ENCODE measurements at places on chromosomes 2 and 18.

DNA sequence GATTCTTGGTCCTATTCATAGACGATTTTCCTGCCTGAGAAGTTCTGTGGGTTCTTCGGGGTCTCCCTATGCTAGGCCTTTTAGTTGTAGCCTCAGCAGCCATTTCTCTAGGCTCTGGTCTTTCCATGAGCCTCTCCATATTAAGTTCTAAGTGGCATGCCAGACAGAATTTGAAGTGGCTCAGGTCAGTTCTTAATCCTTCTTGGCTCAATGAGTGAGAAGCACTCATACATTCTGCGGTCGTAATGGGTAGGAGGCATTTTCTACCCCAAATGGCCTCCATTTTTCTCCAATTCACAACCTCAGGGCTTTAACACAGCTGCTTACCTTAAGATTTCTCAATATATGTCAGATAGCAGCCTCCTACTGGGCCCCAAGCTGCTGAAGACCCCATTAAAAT, 405.3 kb upstream of the GALNT5 start:
- no peak for DNase-seq

GRCh38 chr2:235868645-235869044, 299.5 kb downstream of the GBX2 start:
- DNase-seq: no peak

GRCh38 chr18:55275039-55275901, 312.7 kb downstream of the TCF4 start:
- DNase-seq: no peak

DNA sequence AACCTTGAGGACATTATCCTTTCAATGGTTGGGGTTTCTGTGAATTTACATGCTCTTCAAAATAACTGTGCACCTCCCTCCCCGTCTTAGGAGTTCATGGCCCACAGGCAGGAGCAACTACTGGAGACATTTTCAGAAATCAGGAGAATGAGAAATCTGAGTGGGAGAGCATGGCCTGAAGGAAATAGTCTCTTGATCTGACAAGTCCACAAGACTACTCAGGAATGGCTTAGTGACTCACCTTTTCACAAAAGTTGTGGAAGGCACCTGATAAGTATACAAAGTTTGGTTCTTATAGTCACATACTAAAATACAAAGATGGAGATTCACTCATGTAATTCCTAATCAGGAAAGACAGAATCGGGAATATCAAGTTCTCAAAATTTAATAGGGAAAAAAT, 83.6 kb upstream of the NCKAP5 start:
- DNase-seq: no peak

GRCh38 chr2:26854283-26854827, 6.4 kb downstream of the DPYSL5 start:
- no peak for DNase-seq

DNA sequence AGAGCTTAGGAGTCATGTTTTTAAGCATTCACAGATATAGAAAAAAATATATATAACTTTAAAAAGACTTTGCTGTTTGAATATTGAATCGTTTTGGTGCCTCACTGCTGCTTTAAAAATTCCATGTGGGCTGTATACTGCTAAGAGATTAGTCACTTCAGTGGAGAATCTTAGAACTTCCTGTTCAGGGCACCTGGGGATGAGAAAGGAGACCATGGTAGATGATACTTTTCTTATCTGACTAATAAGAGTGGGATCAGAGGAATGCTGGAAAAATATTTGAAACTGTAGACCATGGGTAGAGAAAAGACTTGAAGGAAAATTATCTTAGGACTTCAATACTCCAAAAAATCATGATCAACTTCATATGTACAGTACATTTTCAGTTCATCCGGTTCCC, 442.2 kb upstream of the SETBP1 start:
- no peak for DNase-seq

DNA sequence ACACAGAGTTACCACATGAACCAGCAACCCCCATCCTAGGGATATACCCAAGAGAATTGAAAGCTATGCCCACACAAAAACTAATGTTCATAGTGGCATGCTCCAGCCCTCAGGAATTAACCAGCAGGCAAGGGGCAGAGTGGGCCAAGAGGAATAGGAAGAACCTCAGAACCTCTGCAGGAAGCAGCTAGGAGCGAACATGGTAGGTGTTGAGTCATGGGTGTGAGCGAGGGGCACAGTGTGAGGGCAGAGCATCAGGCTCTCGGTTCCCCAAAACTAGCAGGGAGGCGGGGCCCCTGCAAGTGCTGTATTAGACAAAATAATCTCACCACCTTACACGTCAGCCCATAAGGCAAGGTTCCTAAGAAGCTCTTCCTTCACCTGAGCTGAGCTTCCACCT, 5.6 kb upstream of the RUFY4 start:
- no peak for DNase-seq

DNA sequence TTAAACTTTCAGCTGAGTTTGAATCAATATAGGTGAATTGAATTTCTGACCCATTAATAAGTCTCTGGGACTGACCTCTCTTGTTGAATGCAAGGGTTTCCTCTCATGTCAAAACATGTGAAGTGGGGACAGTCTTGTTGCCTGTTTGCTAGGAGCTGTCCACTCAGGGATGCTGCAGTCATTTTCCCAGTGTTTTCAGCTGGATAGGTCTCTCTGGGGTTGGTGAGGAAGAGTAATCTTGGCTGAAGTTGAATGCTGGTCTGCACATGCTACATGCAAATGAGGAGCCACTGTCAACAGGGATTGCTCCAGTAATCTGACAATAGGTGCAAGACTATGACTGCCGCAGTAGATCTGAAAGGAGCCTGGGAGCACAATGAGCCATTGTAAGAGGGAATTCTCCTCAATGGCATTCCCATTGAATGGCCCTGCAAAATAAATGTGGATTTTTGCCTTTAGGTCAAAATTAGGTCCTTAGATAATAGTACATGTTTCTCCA, 34.1 kb upstream of the IL1RL1 start:
- DNase-seq: no peak

GRCh38 chr2:160075171-160075570, 12.8 kb upstream of the PLA2R1 start:
- DNase-seq: no peak

GRCh38 chr2:48200620-48201293, 294.5 kb upstream of the FBXO11 start:
- DNase-seq: no peak

DNA sequence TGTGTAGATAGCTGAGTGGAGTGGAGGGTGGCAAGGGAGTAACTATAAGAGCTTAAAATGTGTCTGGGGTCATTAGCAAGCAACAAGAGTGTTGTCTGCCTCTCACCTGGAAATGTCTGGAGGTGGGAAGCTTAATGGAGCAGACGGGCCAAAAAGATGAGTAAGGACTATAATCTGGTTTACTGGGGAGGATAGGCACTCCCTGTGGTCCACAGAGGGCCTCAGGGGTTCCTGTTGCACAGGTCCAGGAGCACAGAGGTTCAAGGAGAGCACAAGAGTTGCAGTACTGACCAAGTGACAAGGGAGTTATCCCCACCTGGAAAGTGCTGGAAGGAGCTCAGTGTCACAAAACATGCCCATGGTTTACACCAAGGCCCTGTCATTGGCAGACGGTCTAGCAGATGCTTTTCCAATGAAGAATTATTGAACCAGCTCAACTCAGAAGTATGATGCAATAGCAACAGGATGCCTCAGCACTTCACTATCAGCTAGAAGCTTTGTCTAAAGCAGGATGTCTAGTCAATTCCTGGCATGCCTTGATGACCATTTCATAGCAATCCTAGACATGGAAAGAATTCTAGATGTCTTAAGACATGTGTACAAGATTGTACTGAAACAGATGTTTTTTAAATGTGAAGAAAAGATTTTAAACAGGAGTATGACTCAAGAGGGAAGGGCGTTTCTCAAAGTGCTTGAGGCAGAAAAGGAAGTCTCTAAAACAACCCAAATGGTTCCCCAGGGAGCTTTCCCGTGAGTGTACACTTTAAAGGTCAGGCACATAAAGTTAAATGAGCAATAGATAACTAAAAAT, 62.9 kb upstream of the SERPINE2 start:
- DNase-seq: no peak

DNA sequence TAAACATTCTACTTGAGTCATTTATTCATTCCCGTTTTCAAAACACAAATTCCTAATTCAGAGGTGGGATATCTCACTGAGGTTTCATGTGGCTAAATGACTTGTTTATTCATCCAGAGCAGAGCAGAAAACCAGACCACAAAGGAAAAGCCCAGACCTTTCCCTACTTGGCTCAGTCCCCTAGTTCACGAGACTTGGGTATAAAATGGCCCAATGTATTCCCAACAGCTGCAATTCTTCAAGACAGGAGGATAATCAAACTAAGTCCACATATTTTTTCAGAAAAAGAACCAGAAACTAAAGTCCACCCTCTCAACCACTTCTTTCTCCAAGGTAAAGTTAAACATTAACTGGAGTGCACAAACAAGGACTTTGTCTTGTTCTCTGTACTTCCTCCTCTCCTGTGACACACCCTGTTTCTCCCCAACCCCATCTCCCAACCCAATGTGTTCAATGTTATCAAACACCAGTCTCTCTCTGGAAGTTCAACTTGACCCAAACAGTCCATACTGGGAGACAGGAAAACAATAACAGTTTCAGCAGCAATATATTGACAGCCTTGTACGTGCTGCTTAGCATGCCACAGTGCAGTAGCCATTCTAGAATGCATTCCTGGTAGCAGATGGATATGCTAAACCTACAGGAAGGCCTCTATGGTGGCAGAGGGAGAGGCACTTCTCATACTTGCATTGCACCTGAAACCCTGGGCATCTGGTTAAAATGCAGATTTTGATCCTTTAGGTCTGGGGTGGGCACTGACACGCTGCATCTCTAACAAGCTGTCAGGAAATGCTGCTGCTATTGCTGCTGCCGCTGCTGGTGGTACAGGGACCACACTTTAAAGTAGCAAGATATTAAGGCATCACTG, 110.7 kb downstream of the INO80D start:
- no peak for DNase-seq

DNA sequence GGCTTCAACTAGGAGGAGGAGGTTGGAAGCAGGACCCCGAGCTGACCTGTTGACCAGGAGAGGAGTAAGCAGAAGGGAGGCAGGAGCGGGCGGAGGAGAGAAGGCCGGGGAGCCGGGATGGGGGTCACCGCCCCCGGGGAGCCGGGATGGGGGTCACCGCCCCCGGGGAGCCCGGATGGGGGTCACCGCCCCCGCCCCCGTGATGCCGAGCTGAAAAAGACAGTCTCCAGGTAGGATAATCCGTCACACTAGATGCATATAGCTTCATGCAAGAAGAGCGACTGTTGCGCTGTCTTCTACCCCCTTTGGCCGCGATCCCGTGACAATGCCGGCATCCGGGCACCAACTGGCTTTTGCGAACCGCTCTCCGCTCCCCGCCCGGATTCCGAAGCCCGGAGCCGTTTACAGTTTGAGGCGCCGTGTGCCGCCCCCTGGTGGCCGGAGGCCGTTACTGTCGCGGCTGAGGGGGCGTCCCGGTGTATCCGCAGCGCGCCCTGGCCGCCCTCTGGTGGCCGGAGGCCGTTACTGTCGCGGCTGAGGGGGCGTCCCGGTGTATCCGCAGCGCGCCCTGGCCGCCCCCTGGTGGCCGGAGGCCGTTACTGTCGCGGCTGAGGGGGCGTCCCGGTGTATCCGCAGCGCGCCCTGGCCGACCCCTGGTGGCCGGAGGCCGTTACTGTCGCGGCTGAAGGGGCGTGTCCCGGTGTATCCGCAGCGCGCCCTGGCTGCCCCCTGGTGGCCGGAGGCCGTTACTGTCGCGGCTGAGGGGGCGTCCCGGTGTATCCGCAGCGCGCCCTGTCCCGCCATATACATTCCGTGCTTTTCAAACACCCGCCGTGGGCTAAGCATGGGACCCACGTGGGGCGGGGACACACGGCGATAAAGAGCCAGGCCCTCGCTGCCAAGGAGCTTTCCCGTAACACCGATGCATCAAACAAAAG, 89.6 kb downstream of the ACTR3 start:
- peak; percentile 40 for DNase-seq

GRCh38 chr2:159551806-159552205, 64.5 kb downstream of the BAZ2B start:
- DNase-seq: no peak

DNA sequence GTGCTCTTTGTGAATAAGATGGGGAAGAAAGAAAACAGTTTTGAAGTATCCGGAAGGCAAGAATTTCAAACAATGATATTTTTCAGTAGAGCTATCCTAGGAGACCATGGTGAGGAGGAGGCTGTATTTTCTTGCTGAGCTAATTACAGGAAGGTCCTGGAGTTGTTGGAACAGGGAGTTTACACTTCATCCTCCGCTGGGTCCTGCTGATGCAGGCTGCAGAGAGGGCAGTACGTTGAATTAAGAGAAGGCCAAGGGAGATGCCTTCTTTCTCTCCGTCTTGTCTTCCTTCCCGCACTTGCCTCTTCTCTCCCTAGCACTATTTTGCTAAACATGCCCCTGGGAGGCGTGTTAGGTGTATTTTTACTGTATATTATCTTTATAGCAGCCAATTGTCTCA, 60.0 kb upstream of the EDAR start:
- DNase-seq: no peak

DNA sequence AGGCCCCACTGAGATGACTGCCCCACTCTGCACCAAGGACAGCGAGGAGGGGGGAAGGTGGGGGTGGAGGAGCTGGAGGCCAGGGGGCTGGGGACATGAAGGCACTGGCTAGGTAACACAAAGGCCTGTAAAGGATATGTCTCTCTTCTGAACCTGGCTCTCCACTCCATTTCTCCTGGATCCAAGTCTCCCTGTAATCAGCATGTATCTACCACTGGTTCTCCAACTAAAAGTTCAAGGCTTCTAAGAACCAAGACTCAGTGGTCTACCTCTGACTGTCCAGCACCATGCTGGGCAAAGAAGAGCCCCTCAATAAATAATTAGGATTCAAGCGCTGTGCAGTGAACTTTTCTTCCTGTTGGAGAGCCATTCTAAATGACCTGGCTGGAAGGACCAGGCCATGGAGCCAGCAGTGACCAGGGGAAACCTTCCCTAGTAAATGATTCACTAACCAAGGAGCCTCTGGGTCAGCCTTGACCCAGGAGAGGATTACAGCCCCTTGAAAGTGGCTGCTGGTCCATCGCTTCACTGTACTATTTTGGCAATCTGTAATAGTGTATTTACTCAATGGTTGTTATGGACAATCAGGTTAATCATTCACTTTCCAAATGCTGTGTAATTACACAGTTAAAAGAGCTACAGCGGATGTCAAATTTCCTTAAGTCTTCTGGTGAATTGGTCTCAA, 73.2 kb downstream of the BCL11A start:
- no peak for DNase-seq

DNA sequence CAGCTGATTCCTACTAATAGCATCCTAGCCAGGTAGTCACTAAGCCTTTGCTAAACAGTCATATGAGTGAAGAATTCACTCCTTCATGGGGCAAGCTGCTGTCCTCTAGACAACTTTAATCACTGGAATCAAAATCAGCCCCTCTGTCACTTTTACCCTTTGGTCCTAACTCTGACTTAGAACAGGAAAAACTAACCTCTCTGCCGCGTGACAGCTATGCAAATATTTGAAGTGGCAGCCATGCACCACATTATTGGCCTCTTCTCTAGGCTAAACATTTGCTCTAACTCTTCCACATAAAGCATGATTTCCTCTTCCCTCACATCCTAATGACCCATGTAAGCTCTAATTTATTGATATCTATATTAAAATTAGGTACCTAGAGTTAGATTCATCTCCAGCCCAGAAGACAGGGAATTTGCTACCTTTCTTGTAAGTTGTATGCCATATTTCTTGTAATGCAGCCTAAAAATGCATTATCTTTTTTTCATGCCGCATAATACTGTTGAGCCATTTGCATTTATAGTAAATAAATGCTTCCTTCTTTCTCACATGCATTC, 12.8 kb upstream of the ONECUT2 start:
- DNase-seq: no peak

All from effector CD8-positive, alpha-beta T cell (primary cell).